ENCODE measurements at places on chromosomes 7 and 10.

GRCh38 chr7:114293289-114294012 is 121.2 kb upstream of the FOXP2 start:
- peak; percentile 10 for DNase-seq

DNA sequence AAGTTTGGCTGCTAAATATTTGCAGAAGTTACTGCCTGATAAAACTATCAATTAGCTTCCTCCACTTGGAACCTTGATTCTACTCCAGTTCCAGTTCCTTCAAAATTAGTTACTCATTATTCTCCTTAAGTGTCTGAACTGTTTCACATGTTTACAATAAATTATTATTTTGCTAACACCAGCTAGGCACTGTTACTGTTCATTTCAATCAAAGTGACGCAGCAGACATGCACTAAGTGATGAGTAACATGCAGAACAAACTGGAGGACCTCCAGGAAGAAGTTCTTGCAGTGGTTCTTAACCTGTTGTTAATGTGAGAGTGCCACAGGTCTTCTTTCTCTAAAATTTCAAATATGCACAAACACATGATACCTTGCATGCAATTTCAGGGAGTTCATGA is 491.8 kb upstream of the SEMA3A start:
- no peak for DNase-seq

- no peak for DNase-seq
Measured at GRCh38 chr10:101452593-101452992, 98.6 kb downstream of the BTRC start.

DNA sequence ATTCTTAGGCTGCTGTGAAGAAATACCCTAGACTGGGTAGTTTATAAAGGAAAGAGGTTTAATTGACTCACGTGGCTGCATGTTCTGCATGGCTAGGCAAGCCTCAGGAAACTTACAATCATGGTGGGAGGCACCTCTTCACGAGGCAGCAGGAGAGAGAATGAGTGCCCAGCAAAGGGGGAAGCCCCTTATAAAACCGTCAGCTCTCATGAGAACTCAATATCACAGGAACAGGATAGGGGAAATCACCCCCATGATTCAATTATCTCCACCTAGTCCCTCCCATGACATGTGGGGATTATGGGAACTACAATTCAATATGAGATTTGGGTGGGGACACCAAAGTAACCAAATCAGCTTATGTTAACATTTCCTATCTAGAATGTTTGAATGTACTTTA is 259.2 kb downstream of the TWIST1 start:
- no peak for DNase-seq

GRCh38 chr7:84107259-84107658 is 87.3 kb downstream of the SEMA3A start:
- DNase-seq = no peak

DNA sequence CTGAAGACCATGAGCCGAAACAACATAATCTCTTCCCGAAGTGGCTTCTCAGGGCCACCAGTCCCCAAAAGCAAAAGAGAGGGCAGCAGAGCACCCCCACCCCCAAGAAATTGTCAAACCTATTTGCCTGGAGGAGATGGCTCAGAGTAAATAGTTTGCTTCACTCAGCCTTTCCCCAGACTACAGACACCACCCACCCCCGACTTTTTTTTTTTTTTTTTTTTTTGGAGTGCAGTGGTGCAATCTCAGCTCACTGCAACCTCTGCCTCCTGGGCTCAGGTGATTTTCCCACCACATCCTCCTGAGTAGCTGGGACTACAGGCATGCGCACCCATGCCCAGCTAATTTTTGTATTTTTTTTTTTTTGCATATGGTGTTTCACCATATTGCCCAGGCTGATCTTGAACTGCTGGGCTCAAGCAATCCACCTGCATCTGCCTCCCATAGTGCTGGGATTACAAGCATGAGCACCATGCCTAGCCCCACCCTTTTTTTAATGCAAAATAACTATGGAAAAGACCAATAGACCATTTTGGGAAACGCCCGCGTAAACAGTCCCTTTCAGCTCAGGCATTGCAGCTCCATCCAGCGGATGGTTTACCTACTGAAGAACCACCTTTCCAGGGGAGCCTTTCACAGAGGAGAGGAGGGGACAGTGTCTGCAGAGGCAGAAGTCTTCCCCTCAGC is 9.7 kb downstream of the ZMIZ1 start:
- peak; percentile 16 for DNase-seq

DNA sequence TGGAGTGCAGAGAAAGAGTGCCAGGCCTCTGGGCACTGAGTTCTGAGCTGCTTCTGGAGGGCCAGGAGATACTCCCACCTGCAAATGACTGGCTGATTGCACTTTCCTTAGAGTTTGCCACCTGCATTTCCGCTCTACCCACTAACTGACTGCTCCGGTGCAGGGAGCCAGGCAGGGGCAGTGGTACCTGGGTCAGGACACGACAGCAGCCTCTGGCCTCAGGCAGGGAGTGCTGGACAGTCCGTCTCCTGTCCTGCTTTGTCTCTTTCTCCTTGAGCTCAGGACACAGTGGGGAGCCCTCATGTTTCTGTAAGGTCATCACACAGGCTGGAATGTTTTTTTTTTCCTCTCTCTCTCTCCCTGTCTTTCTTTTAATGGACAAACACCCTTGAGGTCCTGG is 252.0 kb downstream of the DPP6 start:
- no peak for DNase-seq

DNA sequence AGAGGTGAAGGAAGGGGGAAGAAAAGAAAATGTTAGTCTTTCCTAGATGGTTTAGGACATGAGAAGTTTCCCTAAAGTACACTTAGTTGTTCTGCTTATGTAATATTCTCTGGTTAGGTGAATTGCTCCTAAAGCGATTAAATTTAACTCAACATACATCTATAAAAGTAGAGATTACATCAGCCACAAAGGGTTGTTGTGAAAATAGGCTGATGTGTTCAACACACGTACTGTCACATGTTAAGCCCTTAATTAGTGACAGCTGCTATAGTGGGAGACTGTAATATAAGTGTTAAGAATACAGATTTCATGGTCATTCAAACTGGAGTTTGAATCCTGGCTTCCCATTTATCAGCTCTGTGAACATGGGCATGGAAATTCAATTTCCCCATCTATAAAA is 12.8 kb downstream of the HECTD2 start:
- DNase-seq = no peak

DNA sequence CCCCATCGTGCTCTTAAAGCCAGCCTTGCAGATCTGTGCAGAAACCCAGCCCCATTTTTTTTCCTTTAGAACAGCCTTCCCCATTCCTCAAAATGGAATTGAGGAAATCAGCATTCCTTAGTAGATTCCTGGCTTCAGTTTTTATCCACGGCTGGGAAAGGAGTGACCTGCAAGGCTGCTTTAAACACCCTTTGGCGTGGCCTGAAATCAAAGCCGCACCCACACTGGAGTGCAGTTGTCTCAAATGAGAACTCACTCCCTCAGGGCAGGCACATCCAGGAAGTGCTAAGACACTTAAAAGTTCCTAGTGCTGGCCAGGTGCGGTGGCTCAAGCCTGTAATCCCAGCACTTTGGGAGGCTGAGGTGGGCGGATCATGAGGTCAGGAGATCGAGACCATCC is 34.8 kb downstream of the HTR5A start:
- DNase-seq = peak; percentile 21

DNA sequence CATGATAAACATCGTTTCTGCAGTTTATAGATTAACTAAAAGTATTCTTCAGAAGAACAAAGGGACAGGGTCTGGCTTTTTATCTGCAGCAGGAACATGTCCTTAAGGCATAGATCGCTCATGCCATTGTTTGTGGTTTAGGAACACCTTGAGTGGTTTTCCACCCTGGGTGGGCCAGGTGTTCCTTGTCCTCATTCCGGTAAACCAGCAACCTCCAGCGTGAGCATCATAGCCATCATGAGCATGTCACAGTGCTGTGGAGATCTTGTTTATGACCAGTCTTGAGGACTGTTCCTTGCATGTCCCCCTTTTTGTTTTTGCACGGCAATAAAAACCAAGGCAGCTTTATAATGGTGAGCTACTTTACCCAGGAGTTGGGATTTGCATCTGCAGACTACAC is 33.9 kb downstream of the STOX1 start:
- DNase-seq = no peak

GRCh38 chr10:124347956-124348355 is 70.8 kb downstream of the OAT start:
- DNase-seq = no peak

- DNase-seq = no peak
Measured at GRCh38 chr10:116254422-116255155, 18.4 kb downstream of the GFRA1 start.

- no peak for DNase-seq
Measured at GRCh38 chr7:23422384-23422783, 47.9 kb downstream of the IGF2BP3 start.

DNA sequence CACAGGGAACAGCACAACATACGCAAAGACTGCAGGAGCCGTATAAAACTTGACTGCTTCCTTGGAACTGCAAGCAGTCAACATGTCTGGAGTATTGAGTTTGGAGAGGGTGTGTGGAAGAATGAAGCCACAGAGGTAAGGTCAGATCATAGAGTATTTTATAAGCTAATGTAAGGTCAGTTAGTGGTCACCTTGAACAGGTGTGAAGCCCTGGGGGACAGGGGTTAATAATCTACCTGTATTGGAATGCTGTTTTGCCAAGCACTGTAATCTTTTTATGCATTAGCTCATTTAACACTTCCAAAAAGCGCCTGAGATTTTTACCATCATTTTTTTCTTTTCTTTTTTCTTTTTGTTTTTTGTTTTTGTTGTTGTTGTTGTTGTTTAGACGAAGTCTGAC is 23.1 kb downstream of the PLAU start:
- no peak for DNase-seq

DNA sequence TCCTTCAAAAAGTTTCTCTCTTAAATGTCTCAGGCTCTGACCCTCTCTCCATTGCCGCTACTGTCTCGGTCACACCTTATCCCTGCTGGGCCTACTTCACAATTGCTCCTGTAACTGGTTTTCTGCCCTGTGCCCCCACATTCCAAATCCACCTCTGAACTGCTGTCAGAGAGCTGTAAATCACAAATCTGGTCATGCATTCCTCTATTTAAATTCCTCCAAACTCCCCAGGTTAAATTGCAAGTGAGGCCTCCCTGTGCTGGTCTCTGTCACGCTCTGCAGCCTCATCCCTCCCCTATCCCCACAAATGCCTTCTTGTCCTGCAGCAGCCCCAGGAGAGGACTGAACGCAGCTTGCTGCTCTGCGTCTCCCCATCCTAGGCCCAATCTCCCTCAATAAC is 40.4 kb upstream of the CDCA7L start:
- DNase-seq = no peak

- no peak for DNase-seq
Measured at GRCh38 chr10:21912625-21913024, 90.9 kb downstream of the DNAJC1 start.

GRCh38 chr7:2495418-2496299 is 19.5 kb upstream of the GRIFIN start:
- DNase-seq = no peak

- DNase-seq = peak; percentile 48
Measured at GRCh38 chr7:145106001-145106400, 270.1 kb upstream of the TPK1 start.

GRCh38 chr10:60032723-60033122 is 126.4 kb upstream of the CCDC6 start:
- peak; percentile 39 for DNase-seq

DNA sequence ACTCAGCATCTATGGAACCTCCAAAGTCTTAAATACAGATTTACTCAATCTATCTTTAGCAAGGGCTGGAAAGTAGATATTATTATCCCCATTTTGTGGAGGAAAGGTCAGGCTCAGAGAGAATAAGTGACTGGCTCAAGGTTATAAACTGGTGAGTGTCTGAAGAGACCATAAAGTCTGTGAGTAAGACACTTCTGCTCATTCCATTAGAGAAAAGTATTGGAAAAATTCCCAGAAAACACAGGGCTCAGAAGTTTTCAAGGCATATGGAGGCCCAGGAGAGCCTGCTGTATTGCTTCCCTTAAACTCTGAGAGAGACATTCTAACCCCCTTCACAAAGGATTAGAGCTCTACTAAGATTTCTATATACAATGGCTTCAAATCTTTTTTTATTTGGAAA is 134.8 kb downstream of the PCDH15 start:
- DNase-seq = no peak

DNA sequence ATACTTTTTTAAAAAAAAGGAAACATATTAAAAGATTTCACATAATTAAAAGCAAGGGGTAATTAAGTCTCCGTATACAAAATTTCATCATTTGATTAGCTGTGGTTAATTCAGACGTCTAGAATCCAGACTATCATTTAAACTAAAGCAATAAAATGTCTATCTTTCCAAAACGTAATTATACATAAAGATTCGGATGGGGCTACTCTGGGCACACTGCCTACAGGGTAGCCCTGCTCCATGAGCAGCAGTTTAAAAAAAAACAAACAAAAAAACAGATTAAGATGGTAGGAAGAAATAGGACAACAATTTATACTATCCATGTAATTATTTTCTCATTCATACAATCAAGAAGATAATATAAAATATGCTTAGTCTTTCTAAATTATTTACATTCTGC is 96.0 kb downstream of the NRBF2 start:
- no peak for DNase-seq

DNA sequence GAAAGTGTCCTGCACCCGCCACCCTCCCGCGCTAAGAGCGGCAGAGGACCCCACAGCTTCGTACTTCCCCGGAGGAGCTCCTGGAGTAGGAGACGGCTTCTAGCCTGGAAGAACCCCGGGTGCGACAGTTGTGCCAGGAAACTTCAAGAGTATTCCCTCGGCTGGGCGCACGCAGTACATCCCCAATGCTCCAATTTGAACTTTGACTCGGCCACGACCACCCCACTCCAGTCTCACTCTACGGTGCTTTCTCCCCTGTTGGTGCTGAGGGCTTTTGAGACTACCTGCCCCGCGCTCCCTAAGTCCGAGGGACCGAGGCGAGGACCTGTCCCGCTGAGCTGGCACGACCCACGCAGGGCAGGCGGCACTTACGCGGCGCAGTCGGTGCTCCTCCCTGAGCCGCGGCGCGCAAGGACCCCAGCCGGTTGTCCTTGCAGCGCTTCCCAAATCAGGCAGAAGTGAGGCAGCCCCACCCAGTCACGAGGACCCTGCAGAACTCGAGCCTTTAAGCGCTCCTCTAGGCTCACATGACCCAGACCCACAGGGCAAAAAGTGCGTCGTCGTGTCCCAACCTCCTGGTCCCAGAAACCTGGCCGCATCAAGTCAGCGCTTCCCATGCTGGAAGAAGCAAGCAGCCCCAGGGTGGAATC is at the start of gene CPVL:
Gene CPVL, minus strand, starts transcription at position 481 of the 650 bp plus-strand sequence. CDS start 25,476 bp downstream, outside the sequence.
- DNase-seq = peak; percentile 93
